ENCODE measurements at places on chromosomes 16 and 17. TPM values are rescaled to one million over a fixed set of nuclear protein-coding genes. Genes with fewer than 3 reads are reported as not detected.
A peak's percentile ranks its signal among the peaks of the same experiment; 100 is the strongest.

DNA sequence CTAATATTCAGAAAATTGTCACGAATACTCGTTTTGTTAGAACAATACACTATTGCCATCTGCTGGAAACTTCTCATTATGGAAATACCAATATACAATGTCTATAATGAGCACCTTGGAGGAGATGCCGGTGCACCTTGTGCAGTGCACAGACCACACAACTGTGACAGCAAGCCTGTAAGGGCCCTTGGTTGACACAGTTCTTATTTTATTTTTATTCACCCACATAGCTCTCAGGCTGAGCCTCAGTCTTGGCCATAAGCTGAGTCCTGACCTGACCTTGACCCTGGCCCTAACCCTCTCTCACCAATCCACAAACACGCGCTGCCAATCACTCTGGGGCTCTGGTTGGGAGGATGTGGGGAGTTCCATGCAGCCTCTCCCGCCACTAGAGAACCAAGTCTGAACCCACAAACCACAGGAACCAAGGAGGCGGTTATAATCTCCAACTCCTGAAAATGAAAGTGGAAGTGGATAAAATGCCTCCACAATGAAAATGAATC lies 7.6 kb downstream of the AIPL1 start:
- DNase-seq, result peak; percentile 88

The KRTAP4-6 gene
- total RNA-seq, result not detected

DNA sequence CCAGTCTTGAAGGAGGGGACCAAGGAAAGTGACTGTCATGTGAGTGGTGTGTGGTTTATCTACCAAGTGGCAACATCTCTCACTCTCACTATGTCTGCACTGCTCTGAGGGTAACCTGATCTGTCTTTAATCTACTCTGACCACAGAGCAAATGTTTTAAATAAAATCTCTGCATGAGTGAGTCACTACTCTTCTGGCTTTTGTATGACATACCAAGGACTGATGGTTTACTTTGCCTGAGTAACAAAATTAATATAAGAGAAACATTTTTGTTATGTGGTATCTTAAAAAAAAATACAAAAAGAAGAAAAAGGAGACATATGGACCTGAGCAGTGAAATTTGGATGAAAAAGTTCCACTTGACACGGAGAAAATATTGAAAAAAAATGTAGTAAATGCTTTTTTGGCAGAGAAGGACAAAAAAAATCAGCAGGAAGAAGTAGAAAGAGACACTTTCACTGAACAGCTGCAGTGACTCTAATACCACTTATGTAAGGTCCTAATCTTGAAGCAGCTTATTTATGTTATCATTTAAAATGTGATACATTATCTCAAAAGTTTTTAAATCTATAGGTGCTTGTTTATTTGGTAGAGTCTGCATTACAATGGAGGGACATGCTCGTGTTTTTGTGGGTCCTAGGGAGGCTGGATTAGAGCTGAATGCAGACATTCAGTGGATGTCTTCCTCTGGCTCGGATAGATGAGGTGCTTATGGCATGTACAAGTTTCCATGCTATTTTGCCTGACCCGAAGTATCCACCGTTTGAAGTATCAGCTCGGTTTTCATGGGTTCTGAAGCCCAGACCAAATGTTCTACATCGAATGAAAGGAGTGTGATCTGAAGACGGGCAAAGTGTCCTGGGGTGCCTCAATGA lies 240.7 kb downstream of the MAP2K6 start:
- no peak for DNase-seq

- peak; percentile 36 for DNase-seq
Observed at GRCh38 chr16:48632137-48632774, 22.3 kb upstream of the N4BP1 start.

GRCh38 chr16:30000735-30001631 lies 4.9 kb downstream of the INO80E start:
- no peak for DNase-seq

The OR3A2 gene
- 2.5 TPM for total RNA-seq

The CMTM3 gene
- 90.3 TPM for total RNA-seq

- no peak for DNase-seq
Observed at GRCh38 chr17:33725675-33726271, 432.7 kb upstream of the ASIC2 start.

DNA sequence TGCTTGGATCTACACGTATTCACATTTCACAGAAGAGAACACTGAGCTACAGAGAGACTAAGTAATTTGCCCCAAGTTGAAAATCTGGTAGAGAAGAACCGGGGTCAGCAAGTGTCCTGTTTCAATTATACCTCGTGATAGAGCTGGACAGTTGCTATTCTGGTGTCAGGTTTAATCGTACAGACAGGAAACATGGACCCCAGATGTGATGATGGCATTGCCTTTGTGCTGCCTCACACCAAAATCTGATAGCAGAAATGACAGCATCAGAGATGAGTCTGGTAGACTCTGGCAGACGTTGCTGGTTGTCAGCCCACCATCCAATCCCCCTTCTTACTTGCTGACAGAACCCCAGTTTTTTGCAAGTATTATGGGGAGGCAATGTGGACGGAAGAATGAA lies 112.1 kb upstream of the FOXF1 start:
- DNase-seq, result no peak

The CLEC18A gene
- total RNA-seq, result 0.61 TPM

GRCh38 chr17:34071886-34072420 lies 183.1 kb upstream of the CCL2 start:
- DNase-seq, result no peak

GRCh38 chr16:11706180-11706742 lies 36.4 kb downstream of the TXNDC11 start:
- DNase-seq, result peak; percentile 29

GRCh38 chr16:49458656-49459445 lies 85.2 kb downstream of the C16orf78 start:
- DNase-seq, result peak; percentile 26

GRCh38 chr16:23999663-24000062 lies 163.9 kb downstream of the PRKCB start:
- DNase-seq, result peak; percentile 58

The CLEC3A gene
- not detected for total RNA-seq

- no peak for DNase-seq
Observed at GRCh38 chr17:55743103-55743679, 7.7 kb upstream of the PCTP start.

GRCh38 chr17:44922746-44923470 lies 7.6 kb upstream of the GFAP start:
- no peak for DNase-seq

DNA sequence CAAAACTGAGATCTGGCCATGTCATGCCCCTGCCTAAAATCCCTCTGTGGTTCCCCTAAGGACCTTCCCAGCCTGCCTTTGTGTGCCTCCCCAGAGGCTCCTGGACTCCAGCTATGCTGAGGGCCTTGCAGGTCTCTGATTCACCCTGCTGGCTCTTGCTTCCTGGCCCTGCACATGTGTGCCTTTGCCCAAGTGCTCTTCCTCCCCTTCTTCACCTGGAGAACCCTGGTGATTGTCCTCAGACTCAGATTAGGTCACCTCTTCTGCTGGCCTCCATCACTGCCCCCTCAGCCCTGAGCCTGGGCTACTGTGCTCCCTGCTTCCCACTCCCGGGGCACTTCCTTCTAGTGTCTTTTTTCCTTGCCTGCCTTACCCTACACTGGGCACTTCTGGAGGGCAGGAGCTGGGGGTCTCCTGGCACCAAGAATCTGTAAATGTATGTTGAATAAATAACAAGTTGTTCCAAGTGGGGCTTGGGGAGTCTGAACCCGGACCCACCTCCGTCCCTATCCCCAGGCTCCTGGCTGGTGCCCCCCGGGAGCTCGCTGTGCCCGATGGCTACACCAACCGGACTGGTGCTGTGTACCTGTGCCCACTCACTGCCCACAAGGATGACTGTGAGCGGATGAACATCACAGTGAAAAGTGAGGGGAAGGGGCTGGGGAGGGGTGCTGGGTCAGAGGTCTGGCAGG lies 7.8 kb downstream of the ITGA3 start:
- DNase-seq, result no peak

The TAOK1 gene
- total RNA-seq, result 58.7 TPM

The TBC1D26 gene
- not detected for total RNA-seq

The KRTAP1-5 gene
- not detected for total RNA-seq

GRCh38 chr17:41548844-41549595 lies 20.9 kb upstream of the KRT19 start:
- peak; percentile 91 for DNase-seq

The TMIGD1 gene
- not detected for total RNA-seq

DNA sequence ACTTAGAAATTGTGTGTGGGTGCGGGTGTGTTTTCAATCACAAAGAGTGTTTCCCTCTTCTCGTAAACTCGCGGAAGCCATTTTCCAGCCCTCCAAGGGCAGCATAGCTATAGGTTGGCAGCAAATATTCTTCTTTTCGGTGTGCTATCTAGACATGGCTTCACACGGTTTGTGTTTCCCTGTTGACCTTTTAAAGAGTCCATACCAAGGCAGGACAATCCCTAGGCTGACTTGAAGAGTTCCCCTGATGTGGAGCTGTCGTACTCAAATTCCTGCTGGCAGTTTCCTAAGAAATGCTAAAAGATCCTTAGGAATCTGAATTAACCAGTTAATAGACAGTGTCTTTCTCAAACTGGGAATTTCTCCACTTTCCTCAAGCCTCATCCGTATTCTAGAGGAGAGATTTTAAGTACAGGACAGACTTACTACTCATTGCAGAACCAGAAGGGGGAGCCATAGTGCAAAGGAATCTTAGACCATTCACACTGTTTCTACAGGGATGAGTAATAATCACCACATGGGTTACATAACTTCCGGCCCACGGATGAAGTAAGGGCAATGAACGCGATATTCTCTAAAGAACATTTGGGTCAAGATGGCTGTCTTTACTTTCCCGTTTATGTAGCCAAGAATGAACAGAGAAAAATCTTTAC lies 288.6 kb upstream of the ELAC2 start:
- DNase-seq, result no peak

The SKAP1 gene
- 91.4 TPM for total RNA-seq

GRCh38 chr16:81220349-81220748 lies 18.1 kb upstream of the BCO1 start:
- DNase-seq, result no peak

The MPG gene
- total RNA-seq, result 60.6 TPM

- no peak for DNase-seq
Observed at GRCh38 chr16:79867425-79867997, 267.0 kb upstream of the MAF start.

- peak; percentile 99 for DNase-seq
Observed at GRCh38 chr17:59154721-59155438, at the start of gene SKA2. SKA2 (minus strand) TSS chr17:59155186; CDS start chr17:59155163, 23 bp downstream.

DNA sequence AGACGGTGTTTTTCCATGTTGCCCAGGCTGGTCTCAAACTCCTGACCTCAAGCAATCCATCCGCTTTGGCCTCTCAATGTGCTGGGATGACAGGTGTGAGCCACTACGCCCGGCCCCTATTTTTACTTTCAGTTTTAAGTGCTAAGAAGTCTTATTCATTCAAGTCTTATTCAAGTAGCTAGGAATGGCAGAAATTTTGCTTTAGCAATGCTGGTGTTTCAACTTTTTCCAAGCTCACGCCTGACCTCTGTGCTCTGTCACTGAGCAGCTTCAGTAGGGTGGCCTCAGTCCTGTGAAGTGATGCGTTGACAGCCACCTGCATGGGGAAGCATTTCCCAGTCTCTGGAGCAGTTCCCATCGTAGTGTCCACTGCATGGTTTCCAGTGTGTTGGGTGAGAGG lies 12.9 kb downstream of the ZNF750 start:
- DNase-seq, result no peak

DNA sequence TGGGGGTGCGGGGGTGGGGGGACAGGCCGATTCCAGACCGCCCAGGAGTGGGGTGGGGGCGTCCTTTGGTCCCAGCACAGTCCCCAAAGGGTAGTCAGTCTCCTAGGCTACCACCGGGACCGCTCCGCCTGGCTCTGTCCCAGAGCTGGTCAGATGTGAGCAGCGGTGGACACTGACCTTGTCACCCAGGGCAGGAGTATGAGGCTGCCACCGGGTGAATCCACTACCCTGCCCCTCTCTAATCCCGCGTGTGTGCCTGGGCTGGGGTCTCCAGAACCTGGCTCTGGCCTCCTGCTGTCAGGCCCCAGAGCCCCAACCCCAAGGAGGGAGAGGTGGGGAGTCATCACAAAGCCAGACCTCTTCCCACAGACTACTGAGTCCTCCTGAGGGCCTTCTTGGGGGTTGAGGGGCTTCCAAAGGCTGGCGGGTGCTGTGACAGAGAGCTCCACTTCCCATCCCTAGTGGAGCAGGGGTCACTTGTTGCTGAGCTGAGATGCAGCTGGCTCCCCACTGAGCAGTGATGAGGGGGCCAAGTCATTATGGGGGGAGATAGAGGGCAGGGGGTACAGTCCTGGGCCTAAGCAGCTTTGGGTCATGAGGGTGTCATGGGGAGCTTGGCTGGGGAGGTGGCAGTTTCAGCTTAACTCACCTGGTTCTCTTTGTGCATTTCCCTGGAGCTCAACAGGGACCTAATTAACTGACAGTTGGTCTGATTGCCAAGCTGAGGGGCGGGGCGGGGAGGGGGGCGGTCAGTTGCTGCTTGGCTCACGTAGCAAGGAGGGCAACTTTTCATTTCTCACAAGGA lies 1.2 kb downstream of the PPP1R1B start:
- no peak for DNase-seq

The DRC3 gene
- not detected for total RNA-seq

DNA sequence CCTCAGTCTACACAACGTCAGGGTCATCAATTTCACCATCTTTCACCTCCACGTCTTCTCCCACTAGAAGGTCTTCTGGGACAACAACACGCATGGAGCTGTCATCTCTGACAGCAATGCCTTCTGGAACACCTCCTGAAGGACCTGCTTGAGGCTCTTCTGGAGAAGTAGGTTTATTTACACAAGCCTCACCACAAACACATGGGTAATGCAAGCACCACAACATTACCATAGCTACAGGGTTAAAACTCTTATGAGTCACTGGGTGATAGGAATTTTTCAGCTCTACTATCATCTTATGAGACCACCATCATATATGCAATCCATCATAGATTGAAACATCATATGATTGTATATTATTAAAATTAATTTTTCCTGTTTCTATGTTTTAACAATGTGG lies 215.4 kb downstream of the CHD9NB start:
- DNase-seq, result no peak

DNA sequence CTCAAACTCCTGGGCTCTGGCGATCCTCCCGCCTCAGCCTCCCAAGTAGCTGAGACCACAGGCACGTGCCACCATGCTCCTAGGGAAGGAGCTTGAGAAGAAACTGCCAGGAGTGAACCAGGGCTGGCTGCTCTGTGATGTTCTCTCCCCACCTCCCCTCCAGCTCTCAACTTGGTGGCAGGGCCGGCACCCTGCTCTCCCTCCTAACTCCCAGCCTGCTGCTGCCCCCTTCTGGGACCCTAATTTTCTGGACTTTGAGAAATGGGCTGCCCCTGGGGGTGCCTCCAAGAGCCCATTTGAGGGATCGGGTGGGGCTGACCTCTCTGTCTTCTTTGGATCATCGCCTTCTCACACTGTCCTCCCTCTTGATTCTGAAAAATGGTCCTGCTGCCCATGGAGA lies 14.9 kb upstream of the STAT3 start:
- DNase-seq, result peak; percentile 76

The SLC5A11 gene
- not detected for total RNA-seq

Measured in activated CD8-positive, alpha-beta memory T cell treated with anti-CD3 and anti-CD28 coated beads, Interleukin-2, amount 10 ng/mL, durations not matched to agents 7 days and 5 days (primary cell).